ENCODE measurements at places on chromosomes 5 and 9. TPM values are rescaled to one million over a fixed set of nuclear protein-coding genes. Genes with fewer than 3 reads are reported as not detected.

NDUFB6 gene
- 39.2 TPM for total RNA-seq

ITK gene
- total RNA-seq = 0.40 TPM

DNA sequence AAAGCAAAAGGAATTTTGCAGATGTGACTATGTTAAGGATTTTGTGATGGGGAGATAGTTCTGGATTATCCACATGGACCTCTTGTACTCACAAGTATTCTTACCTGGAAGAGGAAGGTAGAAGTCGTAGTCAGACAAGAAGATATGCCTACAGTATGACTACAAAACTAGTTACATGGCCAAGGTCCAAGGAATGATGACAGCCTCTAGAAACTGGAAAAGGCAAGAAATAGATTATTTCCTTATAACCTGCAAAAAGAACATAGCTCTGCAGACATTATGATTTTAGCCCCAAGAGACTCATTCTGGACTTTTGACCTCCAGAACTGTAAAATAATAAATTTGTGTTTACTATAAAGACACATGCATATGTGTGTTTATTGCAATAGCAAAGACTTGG, 226.9 kb downstream of the FER start:
- ATAC-seq = no peak

- ATAC-seq = no peak
Observed at GRCh38 chr5:36658038-36658756, 51.8 kb downstream of the SLC1A3 start.

- ATAC-seq = no peak
Observed at GRCh38 chr5:2149195-2149539, 266.4 kb upstream of the IRX4 start.

- ATAC-seq = no peak
Observed at GRCh38 chr5:113213551-113214425, 221.0 kb downstream of the TSSK1B start.

DNA sequence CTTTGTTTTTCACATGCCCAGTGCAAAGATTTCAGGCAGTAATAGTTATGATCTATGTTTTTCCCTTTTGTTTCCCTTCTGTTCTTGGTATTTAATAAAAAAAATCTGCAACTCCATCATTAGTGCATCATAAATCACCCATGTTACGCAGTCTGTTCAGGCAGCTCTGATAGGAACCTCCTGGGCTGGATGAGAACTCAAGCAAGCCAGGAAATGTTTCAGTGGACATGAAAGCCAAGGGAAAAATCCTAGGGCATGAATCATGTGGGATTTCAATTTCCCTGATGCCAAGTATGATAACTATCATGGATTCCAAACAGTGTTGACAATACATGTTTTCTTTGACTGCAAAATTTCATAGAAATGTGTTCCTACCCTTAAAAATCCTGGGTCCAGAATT, 119.7 kb upstream of the TARS1 start:
- peak; percentile 57 for ATAC-seq

DNA sequence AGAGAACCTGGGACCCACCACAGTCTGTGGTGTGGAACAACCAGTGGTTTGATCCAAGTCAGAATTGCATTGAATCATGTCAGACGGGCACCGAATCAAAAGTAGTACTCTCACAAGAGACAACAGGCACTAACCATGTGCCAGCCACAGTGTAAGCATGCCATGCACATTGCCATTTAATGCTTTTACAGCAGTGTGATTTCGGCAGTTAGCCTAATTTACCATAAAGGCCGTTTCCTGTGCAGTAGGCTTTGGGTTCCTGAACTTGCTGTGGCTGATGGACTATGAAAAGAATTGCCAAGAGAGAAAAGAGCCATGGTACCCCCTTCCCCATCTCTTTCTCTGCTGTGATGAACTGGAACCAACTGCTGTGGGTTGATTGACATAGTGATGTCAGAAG, 540.6 kb downstream of the EBF1 start:
- no peak for ATAC-seq
